ENCODE measurements at places on chromosomes 11 and 22. TPM values are rescaled to one million over a fixed set of nuclear protein-coding genes. Genes with fewer than 3 reads are reported as not detected.

GRCh38 chr11:116172156-116172555 is 600.6 kb downstream of the BUD13 start:
- no peaks in the 10 kb centered on the region for H3K27me3 ChIP-seq
- no peak overlapping the region for H3K4me3 ChIP-seq
- H3K27ac ChIP-seq = no peak overlapping the region
- H3K36me3 ChIP-seq = no peaks in the 10 kb centered on the region
- no peaks in the 10 kb centered on the region for H3K4me1 ChIP-seq
- DNase-seq = no peak

DNA sequence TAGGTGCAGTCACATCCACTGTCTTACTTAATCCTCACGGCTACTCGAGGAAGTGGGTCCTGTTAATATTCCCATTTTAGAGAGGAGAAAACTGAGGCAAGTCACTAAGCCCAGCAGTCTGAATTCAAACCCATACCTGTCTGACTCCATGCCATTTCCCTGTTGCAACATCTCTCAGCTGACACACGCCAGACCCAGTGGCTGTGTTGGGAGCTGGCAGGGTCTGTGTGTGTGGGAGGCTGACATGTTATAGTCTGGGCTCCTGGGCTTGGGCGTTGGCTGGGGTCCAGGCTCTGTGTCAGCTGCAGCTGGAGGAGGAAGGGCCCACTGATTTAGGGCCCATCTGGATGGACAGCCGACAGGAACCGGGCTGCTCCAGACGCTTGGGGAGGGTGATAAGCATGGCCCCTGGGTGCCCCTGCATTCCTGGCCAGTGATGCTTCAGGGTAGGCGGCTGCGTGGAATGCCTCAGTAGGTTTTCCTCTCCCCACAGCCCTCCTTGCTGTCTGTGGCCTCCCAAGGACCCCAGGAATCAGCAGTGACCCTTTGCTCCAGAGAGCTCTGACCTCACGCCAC is 562.5 kb downstream of the MN1 start:
- H3K4me1 ChIP-seq = no peaks in the 10 kb centered on the region
- peak; percentile 56 for DNase-seq
- H3K27me3 ChIP-seq = no peaks in the 10 kb centered on the region
- no peak overlapping the region for H3K4me3 ChIP-seq

DNA sequence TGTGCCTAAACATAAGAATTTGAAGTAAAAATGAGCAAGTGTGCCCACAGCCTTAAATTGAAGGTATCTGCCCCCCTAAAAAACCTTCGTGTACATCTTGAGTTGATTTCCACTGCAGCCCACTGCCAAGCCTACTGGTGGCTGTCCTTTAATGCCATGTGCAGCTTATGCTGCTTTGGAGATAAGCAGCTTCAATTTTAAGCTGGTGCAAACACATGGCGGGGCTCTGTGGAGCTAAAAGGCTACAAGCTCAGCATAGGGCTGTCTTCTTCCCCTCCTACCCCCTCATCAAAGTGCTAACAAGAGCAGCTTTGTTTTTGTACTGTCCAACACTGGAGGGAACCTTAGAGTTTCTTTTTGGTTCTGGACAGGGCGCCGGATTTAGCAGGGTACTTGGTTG is 128.5 kb upstream of the LMO1 start:
- H3K36me3 ChIP-seq = no peaks in the 10 kb centered on the region
- no peak overlapping the region for H3K27ac ChIP-seq
- no peaks in the 10 kb centered on the region for H3K4me1 ChIP-seq
- no peaks in the 10 kb centered on the region for H3K27me3 ChIP-seq
- H3K4me3 ChIP-seq = no peak overlapping the region

GRCh38 chr11:61841636-61842527 is 13.8 kb downstream of the FADS2 start:
- H3K4me1 ChIP-seq = no peaks in the 10 kb centered on the region
- peaks cover 50% of the 10 kb centered on the region for H3K36me3 ChIP-seq
- no peaks in the 10 kb centered on the region for H3K27me3 ChIP-seq
- no peak overlapping the region for H3K27ac ChIP-seq
- DNase-seq = no peak

CNIH2 gene
- 1.5 TPM for total RNA-seq

LMNTD2 gene
- total RNA-seq = 8.0 TPM

FOLR1 gene
- 157 TPM for total RNA-seq

Data from upper lobe of left lung (tissue), 6 donors.